ENCODE measurements at places on chromosomes 16 and 17.

GRCh38 chr17:21171970-21172510, 41.9 kb downstream of the TMEM11 start:
- no peak for DNase-seq

- no peak for DNase-seq
These were observed 25.8 kb downstream of the PEMT start for GRCh38 chr17:17565471-17566339.

- no peak for DNase-seq
These were observed 4.0 kb downstream of the SLC35B1 start for GRCh38 chr17:49703557-49704277.

- DNase-seq, result peak; percentile 47
These were observed at the start of gene TBX2 for GRCh38 chr17:61399131-61400065. TSS of gene TBX2 (plus strand) at chr17:61399843. CDS start at chr17:61400177, 334 bp downstream.

GRCh38 chr17:39153599-39154051, 2.2 kb upstream of the PLXDC1 start:
- peak; percentile 94 for DNase-seq

GRCh38 chr17:57412520-57413096, 156.3 kb downstream of the MSI2 start:
- DNase-seq, result no peak

DNA sequence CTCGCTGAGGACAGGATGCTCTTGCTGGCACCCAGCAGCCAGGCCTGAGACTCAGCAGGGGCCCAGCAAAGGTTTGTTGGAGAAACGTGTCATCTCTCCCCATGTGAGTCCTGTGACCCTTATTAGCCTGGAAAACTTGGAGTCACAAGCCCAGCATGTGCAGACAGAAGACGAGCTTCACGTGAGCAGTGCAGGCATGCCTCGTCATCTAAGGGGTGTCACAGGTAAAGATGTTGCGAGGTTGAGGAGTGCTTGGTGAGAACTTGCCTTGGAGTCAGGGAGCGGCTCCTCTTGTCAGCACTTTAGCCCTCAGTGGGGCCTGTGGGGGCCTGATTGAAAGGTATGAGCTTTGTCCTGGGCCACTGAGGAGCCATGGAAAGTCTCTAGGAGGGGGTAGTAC, 2.1 kb upstream of the CTRL start:
- DNase-seq, result no peak
